ENCODE measurements at places on chromosomes 5 and 9. TPM values are rescaled to one million over a fixed set of nuclear protein-coding genes. Genes with fewer than 3 reads are reported as not detected.

DNA sequence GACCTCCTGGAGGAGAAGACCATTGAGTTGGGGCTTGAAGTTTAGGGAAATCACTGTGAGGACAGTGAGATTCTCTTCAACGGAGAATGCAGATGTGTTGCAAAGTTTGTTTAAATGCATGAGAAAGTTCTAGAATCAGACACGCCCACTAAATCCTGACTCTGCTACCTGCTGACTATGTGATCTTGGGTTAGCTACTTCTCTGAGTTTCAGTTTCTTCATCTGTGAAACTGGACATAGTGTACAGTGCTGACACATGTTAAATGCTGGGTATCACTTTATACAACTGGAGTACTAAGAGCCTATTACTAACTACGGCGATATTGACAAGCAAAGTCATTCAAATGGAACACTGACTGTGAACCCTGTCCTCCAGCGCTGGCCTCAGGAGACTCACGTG is 255.5 kb downstream of the HSPA4 start:
- H3K27me3 ChIP-seq: no peaks in the 10 kb centered on the region
- H3K27ac ChIP-seq: no peak overlapping the region
- no peak for DNase-seq
- no peak overlapping the region for H3K4me3 ChIP-seq
- H3K4me1 ChIP-seq: no peaks in the 10 kb centered on the region

GRCh38 chr5:178083922-178084321 is 29.4 kb upstream of the N4BP3 start:
- no peak overlapping the region for H3K27ac ChIP-seq
- H3K4me1 ChIP-seq: no peaks in the 10 kb centered on the region
- H3K27me3 ChIP-seq: no peaks in the 10 kb centered on the region
- no peak overlapping the region for H3K4me3 ChIP-seq
- no peaks in the 10 kb centered on the region for H3K36me3 ChIP-seq

DNA sequence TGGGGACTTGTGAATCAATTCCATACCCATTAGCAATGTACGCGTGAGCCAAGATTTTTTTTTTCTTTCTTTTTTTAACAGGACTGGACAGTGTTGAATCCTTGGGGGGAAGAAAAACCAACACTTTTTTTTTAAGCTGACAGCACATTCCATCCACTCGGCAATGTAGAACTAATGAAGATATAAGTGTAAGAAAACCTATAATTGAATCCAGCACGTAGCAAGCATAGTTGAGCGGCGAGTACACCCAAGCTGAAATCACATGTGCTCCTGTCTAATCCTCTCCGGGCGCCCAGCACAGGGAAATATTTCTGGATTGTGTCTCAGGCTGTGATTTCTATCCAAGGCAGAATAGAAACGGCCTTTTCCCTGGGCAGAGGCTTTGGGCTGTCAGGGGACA is 118.2 kb downstream of the BOD1 start:
- H3K36me3 ChIP-seq: no peaks in the 10 kb centered on the region
- H3K4me3 ChIP-seq: no peak overlapping the region
- DNase-seq: no peak
- H3K4me1 ChIP-seq: no peaks in the 10 kb centered on the region
- H3K27me3 ChIP-seq: no peaks in the 10 kb centered on the region

The SNCB gene
- polyA plus RNA-seq: not detected

The TLX3 gene
- polyA plus RNA-seq: not detected

The ESM1 gene
- 6.1 TPM for polyA plus RNA-seq

Measured in kidney (tissue), 22 donors.